Putamen (tissue), 1 donor: ENCODE measurements at places on chromosomes 1 and 21.

DNA sequence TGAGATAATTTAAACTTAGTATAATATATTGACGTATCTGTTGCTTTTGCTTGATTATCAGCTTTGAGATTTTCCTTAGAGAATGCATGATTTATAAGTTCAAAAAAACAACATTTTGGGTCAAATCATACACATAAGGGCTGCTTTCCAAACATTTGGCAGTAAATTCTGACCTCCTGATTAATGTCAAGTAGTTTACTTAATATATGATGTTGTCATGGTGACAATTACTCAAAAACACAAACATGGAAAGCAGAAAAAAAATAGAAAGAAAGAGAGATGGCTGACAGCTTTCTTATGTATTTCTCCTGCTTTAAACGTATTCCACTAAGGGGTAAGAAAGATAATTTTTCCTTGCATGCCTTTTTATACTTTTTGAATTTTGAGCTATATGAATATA is 258.2 kb upstream of the C1orf105 start:
- no peak for DNase-seq

DNA sequence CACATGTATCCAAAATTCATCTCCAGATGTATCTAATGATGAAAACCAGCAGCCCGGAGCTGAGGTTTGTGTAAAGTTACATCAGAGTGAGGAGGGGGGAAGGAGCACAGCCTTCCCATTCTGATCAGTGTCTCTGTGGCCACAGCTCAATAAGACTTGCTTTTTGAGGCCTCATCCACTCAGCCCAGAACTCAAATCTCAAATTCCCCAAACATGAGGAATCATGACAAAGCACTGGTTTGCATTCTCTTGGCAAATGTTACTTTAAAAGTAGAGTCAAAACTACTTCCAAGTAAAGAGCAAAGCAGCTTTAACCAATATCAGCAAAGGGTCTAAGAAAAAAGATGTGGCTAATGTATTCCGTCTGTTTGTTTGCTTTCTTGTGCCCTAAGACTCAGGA is 30.9 kb downstream of the CCN1 start:
- DNase-seq, result no peak

DNA sequence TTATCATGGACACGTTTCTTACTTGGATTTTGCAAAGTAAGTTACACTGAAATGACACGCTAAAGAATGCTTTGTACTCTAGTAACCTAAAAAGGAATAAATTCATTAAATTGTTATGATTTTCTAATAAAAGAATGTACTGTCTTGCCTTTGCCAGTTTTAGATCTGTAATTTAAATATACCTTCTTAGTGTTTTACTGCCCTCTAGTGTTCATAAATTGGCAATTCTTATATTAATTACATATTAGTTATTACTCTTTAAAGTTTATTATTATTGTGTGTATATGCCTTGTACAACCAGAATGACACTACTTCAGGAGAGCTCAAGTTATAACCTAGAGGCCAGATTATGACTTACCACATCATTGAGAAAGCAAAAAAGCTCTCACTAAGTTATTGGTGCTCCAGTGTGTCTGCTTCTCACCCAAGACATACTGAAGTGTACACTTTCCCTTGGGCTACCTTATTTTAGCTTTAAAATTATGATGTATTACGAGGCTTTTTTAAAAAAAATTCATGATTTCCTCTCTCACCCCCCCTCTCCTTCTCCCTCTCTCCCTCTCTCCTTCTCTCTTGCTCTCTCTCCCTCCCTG is 169.9 kb downstream of the HS2ST1 start:
- DNase-seq, result no peak

GRCh38 chr1:31354283-31354682 is 18.6 kb downstream of the FABP3 start:
- DNase-seq, result no peak

- no peak for DNase-seq
Measured at GRCh38 chr1:67853704-67854103, 20.4 kb upstream of the GNG12 start.

DNA sequence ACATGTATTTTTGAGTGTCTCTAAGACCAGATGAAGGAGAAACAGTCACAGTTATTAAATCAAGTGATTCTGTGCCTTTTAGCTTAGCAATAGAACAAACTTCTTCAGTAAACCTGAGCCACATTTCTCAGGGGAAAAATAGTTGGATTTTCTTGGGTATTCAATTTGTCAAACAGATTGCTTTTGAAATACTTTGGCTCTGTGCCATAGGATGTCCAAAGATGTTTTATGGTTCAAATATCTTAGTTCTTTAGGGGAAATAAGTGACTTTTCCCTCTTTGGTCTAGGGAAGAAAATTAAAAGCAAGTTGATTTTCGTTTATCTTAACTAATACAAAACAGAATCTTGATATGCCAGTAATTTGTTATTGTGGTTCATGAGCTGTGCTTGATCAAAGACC is 125.9 kb downstream of the ATP5PO start:
- DNase-seq, result no peak

DNA sequence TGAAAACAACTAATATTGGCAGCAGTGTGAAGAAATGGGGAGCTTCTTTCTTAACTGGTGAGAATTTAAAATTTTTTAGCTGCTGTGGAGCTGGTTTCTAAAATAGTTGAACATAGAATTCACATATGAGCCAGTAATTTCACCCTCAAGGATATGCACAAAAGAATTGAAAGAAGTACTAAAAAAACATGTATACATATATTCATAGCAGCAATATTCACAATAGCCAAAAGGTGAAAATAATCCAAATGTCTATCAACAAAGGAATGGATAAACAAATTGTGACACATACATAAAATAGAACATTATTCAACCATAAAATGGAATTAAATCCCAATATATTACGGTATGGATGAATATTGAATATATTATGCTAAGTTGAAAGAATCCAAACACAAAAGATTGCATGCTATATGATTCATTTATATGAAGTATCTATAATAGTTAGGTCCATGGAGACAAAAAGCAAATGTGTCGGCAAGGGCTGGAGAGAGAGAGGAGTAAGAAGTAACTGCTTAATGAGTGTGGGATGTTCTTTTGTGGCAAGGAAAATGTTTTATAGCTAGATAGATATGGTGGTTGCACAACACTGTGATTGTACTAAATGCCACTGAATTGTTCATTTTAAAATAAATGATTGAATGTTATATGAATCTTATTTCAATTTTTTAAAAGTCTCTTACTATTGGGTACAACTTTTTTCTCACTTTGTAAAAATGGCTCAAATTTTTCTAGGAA is 14.8 kb upstream of the COL11A1 start:
- no peak for DNase-seq

GRCh38 chr1:164180824-164181223 is 378.2 kb upstream of the PBX1 start:
- no peak for DNase-seq

DNA sequence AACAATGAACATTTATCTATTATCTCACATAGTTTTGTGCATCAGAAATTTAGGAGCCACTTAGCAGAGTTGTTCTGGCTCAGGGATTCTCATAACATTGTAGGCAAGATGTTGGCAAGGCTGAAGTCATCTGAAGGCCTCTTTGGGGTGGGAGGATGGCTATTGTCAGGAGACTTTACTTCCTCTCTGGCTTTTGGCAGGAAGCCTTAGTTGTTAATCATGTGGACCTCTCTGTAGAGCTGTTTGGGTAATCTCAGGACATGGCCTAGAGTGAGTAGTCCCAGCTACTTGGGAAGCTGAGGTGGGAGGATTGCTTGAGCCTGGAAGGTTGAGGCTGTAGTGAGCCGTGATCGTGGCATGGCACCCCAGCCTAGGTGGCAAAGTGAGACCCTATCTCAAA is 40.2 kb downstream of the RASAL2 start:
- DNase-seq, result peak; percentile 30

GRCh38 chr1:71413441-71414175 is 332.8 kb upstream of the ZRANB2 start:
- no peak for DNase-seq

- DNase-seq, result no peak
Measured at GRCh38 chr1:75257424-75257823, 123.2 kb downstream of the LHX8 start.

GRCh38 chr1:6414443-6414844 is 5.3 kb downstream of the HES2 start:
- DNase-seq, result no peak

- no peak for DNase-seq
Measured at GRCh38 chr21:29511096-29511495, 212.4 kb downstream of the BACH1 start.

DNA sequence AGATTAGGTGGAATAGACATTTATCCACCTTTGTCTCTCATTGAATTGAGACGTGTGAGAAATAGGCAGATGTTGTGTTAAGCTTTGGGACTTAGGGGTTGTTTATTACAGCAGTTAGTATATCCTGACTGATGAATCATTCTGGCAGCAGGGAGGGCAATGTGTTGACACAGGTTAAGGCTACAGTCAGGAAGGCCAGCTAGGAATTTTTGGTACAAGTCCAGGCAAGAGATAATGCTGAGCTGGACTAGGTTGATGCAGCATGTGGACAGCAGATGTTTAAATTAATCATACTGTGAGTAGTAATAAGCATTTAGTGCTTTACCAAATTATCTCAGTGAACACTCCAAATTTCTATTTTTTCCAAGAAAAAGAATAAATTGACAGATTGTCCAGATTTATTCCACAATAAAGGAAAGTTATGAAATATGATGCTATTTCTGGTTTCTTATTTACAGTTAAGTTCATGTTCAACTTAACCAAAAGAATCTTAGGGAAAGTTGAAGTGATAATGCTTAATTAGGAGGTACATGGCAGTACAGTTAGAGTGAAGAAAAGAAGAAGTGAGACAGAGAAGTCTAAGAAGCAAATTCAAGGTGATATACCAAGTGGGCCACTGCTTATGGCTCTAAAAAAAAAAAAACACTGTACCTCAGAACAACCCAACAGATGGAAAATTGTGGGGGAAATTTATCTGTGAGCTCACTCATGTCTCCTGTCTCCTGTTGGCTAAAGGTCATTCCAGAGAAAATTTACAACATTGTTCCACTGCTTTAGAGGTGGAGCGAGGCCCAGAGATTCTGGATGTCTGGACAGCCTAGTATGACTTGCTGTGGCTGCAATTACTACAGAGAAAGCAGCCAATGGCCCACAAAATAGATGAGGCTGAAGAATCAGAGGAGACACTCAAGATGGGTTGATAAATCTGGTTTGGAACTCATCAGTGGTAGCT is 102.7 kb upstream of the C21orf91 start:
- DNase-seq, result no peak

- no peak for DNase-seq
Measured at GRCh38 chr1:22452481-22452957, 868 bp downstream of the ZBTB40 start.

GRCh38 chr1:229407206-229408026 is 26.5 kb downstream of the ACTA1 start:
- peak; percentile 36 for DNase-seq

GRCh38 chr1:27445177-27445936 is 44.6 kb downstream of the WASF2 start:
- no peak for DNase-seq

DNA sequence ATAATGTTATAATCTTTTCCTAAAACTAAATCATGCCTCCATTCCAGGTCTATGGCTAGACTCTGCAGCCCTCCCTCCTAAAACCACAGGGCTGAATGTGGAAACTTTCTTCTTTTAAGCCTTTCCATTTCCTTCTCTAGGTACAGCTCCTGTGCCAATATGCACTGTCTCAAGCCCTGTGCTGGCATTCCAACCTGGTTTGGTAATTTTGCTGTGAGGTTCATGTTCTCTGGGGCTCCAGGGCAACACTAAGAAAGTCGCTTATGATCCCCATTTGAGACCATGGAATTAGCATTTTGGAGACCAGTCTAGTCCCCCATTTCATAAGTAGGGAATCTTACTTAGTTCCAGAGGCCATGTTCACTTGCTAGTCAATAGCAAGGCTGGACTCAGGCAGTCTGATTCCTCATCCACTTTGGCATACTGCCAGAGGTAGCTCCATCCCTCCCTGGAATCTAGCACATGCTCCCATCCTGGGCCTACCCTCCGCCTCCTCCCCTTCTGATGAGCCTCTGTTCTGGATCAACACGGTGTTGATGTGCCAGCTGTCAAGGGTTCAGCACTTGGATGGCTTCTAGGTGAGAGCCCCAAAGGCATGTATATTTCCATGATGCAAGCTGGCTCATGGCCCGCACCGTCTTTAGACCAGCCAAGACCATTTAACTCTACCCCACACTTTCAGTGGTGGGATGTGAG is 36.5 kb downstream of the ZMYND12 start:
- no peak for DNase-seq

- no peak for DNase-seq
Measured at GRCh38 chr1:26130695-26131094, 19.1 kb downstream of the PDIK1L start.

DNA sequence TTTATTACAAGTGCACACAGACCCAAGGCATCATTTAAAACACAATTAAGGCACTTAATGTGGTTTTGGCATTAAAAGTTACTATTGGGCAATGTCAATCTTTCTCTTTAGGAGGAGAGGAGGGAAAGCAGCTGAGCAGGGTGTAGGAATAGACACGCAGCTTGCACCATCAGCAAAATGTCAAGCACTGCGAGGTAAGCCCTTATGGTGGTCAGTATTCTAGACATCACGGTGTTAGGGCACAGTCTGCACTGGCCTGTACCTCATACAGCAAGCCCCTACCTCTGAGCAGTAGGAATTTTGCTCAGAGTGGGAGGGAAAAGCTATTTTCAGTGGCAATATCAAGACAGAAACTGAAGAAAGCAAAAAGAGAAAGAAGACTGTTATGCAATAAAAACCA is 62.0 kb upstream of the ESRRG start:
- no peak for DNase-seq

DNA sequence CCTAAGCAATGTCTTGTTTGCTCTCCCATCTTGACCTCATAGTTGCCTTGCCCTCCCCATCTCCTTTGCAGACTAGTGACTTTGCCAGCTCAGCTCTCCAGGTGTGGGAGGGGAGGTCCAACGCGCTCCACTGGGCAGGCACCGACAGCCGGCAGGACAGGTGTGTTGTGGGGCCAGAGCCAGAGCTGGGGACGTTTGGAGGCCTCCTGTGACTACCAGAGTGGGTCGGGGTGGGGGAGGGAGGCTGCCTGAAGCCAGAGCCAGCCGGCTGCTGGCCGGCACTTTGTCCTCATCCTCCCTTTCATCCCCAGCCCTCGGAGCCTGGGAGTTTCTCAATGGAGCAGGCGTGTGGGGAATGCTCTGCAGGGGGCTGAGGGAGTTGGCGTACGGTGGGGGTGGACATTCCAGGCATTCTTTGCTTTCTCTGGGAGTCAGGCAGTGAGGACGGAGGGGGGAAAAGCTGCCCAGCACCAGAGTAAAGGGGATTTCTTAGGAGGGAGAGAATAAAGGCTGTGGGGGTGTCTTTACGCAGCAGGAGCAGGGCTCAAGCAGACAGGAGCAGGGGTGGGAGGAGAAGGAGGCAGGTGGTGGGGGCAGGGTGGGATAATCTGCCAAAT is 20.2 kb downstream of the NUAK2 start:
- DNase-seq, result no peak
